ENCODE measurements at places on chromosomes 3 and 15. TPM values are rescaled to one million over a fixed set of nuclear protein-coding genes. Genes with fewer than 3 reads are reported as not detected.

DNA sequence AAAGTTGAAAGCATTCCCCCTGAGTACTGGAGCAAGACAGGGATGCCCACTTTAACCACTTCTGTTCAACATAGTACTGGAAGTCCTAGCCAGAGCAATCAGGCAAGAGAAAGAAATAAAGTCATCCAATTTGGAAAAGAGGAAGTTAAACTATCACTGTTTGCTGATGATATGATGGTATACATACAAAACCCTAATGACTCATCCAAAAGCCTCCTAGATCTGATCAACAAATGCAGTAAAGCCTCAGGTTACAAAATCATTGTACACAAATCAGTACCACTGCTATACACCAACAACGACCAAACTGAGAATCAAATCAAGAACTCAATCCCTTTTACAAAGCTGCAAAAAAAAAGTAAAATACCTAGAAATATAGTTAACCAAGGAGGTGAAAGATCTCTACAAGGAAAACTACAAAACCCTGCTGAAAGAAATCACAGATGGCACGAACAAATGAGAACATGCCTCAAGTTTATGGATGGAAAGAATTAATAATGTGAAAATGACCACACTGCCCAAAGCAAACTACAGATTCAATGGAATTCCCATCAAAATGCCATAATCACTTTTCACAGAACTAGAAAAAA lies 40.3 kb downstream of the RPL39L start:
- DNase-seq: no peak

GRCh38 chr15:36784098-36784670 lies 204.8 kb downstream of the CDIN1 start:
- DNase-seq: no peak

- DNase-seq: no peak
Observed at GRCh38 chr3:108589998-108590323, 439 bp downstream of the DZIP3 start.

The PLA2G4D gene
- total RNA-seq: not detected

DNA sequence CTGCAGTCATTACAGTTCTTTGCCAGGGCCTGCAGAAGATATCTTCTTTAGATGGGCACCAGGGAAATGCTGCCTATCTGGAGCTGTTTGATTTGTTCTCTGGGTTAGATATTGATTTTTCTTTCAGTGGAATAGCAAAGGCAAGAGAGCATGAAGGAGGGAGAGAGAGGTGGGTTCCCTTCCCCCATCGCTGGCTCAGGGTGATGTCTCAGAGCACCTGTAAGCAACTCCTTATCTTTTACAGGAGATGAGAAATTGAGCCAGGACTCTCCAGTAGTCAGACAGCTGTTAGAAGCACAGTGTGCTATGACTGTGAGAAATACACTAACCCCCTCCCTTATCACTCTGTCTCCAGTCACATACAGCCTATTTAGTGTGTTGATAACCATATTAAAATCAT lies 89.3 kb upstream of the SLC24A5 start:
- no peak for DNase-seq

GRCh38 chr15:78766041-78766440 lies 45.2 kb downstream of the ADAMTS7 start:
- DNase-seq: no peak

GRCh38 chr3:158713094-158713499 lies 19.2 kb downstream of the RARRES1 start:
- DNase-seq: no peak

The GCNT3 gene
- total RNA-seq: not detected

DNA sequence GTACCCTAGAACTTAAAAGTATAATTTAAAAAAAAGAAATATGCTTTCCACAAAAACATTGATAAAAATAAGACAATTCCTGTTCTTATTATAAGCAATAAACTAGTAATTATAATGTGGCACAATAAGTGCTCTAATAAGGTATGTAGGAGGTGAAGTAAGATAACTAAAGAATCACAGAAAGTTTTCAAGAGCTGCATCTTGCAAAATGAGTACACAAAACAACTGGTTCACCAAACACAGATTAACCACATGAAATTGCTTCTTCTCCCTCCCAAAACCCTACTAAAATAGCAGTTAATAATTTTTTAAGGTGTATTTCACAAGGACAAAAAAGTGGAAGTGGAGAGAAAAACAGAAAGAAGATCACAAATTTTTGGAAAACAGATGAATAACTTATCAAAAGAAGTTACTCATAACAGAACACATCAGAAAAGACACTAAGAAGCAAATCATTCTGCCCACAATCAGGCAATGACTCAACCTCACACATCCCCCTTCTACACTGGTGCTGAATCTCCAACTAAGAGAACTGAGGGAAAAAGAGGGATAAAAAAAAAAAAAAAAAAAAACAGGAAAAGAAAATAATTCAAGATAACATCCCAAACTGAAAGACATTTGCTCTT lies 64.2 kb downstream of the TBC1D5 start:
- DNase-seq: no peak

- DNase-seq: no peak
Observed at GRCh38 chr3:45179163-45179562, 33.0 kb upstream of the CDCP1 start.

DNA sequence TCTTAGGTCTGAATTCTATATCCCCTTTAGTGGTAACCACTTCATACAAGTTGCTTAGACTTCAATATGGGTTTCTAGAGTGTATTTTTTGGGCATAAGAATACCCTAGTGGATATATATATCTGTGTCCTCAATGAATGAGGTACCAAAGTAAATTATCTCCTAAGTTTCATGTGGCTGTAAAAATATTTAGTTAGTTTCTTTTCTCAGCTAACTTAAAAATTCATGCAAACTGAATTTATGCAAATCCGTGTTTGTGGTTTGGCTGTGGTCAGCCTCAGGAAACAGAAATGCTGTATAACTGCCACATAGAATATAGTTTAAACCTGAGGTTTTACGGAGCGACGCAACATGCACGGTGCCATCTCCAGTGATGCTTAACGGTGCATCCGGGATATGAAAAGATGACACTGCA lies 80.3 kb downstream of the PEX5L start:
- DNase-seq: no peak

DNA sequence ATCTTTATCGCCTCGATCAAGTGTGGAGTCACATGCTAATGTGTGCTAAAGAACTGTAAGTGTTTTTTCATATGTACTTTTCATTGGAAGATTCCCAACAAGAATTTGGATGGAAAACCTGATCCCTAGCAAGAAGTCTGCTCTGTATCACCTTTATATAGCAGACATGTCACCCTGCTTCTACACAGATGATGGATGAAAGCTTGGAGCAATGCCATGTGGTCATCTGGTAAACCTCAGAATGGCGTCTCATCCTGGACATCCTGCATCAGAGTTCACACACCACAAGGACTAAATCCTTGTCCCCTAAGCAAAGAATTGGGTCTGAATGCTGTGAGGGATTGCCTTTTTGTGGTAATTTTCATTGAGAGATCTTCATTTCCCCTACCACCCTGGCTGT lies 42.1 kb upstream of the CTDSPL start:
- DNase-seq: no peak

The MESP2 gene
- 0.16 TPM for total RNA-seq

The SENP5 gene
- 44.0 TPM for total RNA-seq

Measured in GM23338 (cell line).